ENCODE measurements at places on chromosomes 11 and 22.

GRCh38 chr11:32932196-32932595, 39.6 kb downstream of the QSER1 start:
- DNase-seq = no peak

DNA sequence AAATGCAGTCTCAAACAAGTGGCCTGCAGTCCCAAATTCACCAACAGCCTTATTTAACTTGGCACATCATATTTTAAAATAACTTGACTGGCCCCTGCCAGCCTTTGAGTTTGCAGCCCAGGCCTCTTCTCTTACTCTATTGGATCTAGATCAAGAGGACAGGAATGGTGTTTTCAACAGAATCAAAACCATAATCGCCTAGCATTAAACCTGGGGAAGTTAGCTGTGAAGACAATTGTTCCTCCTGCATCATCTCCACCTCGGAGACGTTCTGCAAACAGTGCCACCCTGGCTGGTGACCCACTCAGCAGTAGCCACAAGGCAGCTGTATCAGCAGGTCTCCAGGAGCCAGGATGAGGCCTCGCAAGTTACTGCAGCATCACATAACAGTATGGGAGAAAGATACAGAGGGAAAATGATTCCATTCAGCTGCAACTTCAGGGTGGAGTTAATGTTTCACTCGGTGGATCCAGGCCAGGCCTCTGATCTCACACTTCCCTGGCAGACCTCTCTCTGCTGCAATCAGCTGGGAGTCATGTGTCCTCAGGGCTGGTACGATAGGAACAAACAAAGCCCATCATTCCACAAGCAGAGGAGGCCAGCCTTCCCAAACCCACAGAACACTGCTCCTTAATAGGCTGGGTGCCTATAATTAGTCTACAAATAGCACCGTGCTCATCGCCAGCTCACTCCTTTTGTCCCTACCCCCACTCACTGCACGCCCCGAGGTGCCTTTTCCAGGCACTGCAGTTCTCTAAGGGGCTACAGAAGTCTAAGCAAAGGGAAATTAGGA, 18.6 kb upstream of the SCN2B start:
- no peak for DNase-seq

GRCh38 chr11:130476200-130476921, 27.9 kb downstream of the ADAMTS15 start:
- no peak for DNase-seq

- DNase-seq = no peak
Measured at GRCh38 chr11:4884361-4884760, 2.7 kb downstream of the OR51T1 start.

Measured in left renal pelvis (tissue), 4 donors.